ENCODE measurements at places on chromosomes 4 and X.

GRCh38 chr4:122847931-122848330 lies 21.3 kb downstream of the FGF2 start:
- no peak for DNase-seq
- H3K4me1 ChIP-seq: peaks cover 2% of the 10 kb centered on the region
- H3K27me3 ChIP-seq: no peaks in the 10 kb centered on the region
- no peak overlapping the region for H3K4me3 ChIP-seq

DNA sequence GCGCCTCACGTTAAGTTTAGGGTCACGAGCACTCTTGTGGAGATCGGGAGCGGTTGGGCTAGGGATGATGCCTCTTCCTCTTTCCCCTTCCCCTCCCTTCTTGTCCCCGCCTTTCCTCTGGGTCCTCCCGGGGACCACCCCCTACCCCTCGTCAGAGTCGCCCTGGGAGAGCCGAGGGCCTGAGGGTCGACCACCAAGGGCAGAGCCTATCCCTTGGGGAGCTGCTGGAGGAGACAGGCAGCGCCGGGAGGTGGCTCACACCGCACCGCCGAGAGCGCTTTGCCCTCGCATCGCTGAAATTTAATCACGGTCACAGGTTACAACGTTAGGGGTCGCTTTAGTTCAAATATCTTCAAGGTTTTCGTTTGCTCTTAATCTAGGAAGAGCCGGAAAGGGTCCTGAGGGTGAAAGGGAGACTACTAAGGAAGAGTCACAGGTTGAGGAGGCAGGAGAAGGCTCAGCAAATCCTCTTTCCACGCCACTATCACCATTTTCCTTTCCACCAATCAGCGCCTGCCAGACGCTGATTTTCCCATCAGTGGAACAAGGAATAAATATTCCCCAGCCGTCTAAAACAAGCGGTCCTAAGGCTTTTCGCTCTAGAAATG lies 528 bp upstream of the SNCA start:
- no peaks in the 10 kb centered on the region for H3K36me3 ChIP-seq
- H3K4me1 ChIP-seq: no peaks in the 10 kb centered on the region
- H3K27ac ChIP-seq: no peak overlapping the region
- H3K27me3 ChIP-seq: peaks cover 8% of the 10 kb centered on the region

DNA sequence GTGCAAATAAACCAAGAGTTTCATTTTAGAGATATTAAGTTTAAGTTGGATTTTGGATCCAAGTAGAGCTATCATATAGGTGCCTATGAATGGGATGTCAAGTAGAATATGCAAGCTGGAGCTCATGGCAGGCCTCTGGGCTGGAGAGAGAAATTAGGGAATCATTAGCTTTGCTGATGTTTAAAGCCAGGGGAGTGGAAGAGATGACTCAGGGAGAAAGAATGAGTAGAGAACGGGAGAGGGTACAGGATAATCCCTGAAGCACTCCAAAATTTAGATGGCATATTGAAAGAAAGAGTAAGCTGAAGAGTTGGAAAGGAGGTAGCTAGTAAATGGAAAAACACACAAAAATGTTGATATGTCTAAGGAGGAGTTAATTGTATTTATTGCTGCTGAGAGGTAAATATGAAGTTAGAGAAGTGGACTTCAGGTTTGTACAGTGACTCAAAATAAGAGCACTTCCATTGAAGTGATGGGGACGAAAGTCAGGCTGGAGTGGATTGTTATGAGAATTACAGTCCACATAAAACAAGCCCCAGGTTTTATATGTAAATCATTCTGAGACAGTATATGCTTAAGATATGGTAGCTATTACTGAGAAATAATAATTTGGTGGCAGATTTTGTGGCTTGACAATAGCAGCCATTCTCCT lies 72.5 kb upstream of the GRXCR1 start:
- H3K4me3 ChIP-seq: no peak overlapping the region
- no peak for DNase-seq
- H3K4me1 ChIP-seq: no peaks in the 10 kb centered on the region
- H3K27ac ChIP-seq: no peak overlapping the region

DNA sequence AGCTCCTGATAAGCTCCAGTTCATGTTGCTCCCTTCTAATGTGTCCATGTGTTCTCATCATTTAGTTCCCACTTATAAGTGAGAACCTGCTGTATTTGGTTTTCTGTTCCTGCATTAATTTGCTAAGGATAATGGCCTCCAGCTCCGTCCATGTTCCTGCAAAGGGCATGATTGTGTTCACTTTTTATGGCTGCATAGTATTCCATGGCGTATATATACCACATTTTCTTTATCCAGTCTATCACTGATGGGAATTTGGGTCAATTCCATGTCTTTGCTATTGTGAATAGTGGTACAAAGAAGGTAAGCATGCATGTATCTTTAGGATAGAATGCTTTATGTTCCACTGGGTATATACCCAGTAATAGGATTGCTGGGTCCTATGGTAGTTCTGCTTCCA lies 197.2 kb upstream of the ITM2A start:
- no peaks in the 10 kb centered on the region for H3K27me3 ChIP-seq
- no peaks in the 10 kb centered on the region for H3K36me3 ChIP-seq
- no peak for DNase-seq
- no peak overlapping the region for H3K4me3 ChIP-seq
- no peak overlapping the region for H3K27ac ChIP-seq
- H3K4me1 ChIP-seq: no peaks in the 10 kb centered on the region

DNA sequence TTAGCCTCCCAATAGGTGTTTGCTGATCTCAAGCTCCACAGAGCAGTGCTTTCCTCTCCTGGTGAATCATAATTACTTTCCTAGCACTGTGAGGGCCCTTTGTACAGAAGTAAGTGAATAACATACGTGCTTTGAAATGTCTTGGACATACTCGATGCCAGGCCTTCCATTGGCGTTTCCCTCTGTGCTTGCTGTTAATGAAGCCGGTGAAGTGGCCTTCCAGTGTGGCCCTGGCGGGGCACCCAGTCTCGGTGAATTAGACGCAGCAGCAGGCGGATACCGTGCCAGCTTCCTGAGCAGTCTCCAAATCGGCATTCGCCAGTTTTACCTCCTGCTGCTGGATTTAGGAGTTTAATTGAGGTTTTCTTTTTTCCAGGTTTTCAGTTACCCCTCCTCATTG lies 132.3 kb downstream of the HMX1 start:
- no peaks in the 10 kb centered on the region for H3K36me3 ChIP-seq
- no peaks in the 10 kb centered on the region for H3K4me1 ChIP-seq
- no peak overlapping the region for H3K27ac ChIP-seq

GRCh38 chr4:162151850-162152249 lies 11.9 kb downstream of the FSTL5 start:
- DNase-seq: no peak
- H3K4me3 ChIP-seq: no peak overlapping the region
- no peaks in the 10 kb centered on the region for H3K4me1 ChIP-seq
- no peak overlapping the region for H3K27ac ChIP-seq
- H3K36me3 ChIP-seq: no peaks in the 10 kb centered on the region

DNA sequence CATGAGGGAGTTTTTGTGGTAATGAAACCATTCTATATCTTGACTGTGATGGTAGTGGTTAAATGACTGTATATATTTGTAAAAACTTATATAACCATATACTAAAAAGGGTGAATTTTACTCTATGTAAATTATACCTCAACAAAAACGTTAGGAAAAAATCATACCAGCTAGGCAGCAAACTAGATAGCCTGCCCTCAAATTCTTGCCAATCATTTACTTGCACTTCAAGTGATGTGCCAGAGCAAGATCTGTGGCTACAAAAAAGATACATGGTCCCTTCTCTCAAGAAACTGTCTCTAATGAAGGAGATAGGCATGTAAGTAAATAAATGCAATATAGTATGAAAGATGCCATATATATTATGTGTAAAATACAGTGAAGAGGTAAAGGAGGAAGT lies 10.0 kb upstream of the RNF128 start:
- H3K4me3 ChIP-seq: no peak overlapping the region
- no peak for DNase-seq
- H3K4me1 ChIP-seq: no peaks in the 10 kb centered on the region
- H3K27me3 ChIP-seq: no peaks in the 10 kb centered on the region
- H3K36me3 ChIP-seq: no peaks in the 10 kb centered on the region

DNA sequence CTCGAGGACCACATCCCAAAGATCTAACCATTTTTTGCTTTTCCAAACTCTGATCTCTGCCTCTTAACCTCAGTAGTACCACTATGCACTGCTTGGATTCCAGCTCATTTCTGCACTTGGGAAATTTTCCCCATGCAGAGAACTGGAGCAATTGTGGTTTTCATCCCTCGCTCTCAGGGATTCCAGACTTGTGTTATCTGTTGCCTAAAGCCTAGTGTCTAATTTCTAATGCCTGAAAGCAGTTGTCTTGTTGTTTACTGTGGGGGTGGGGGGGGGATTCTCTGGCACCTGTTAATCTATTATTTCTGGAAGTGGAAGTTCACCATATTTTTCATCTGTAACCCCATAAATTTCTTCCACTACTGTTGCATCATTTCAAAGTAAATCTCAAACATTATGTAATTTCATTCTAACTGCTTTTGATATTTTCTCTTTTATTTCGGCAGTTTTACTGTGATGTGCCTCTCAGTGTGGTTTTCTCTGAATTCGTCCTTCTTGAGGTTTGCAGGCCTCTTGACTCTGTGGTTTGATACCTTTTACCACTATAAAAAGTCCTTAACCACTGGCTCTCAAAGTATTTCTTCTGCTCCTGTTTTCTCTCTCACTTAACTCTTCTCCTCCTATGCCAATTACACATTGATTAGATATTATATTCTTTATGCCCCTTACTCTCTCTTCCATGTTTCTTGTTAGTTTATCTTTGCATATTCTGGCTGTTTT lies 205.6 kb upstream of the EOLA2 start:
- no peaks in the 10 kb centered on the region for H3K36me3 ChIP-seq
- H3K27ac ChIP-seq: no peak overlapping the region
- DNase-seq: no peak
- no peaks in the 10 kb centered on the region for H3K4me1 ChIP-seq
- no peaks in the 10 kb centered on the region for H3K27me3 ChIP-seq

DNA sequence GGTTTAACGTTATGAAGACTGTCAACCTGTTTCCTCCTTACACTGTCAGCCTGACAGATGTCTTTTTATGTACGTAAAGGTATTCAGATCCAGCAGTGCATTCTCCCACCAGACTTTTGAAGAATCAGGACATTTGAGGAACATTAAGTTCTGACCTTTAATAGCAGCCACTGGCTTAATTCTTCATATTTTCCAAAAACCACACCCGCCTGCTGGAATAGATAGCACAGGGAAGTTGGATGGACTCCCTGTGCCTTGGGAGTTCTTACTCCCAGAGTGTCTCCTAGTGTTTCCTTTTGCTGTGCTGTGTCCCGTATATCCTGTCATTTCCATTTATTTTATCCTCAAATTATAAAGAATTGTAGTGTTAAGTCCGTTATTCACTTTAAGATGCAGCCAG lies 94.5 kb downstream of the AFF1 start:
- peaks cover 8% of the 10 kb centered on the region for H3K4me1 ChIP-seq
- H3K27ac ChIP-seq: no peak overlapping the region
- H3K27me3 ChIP-seq: no peaks in the 10 kb centered on the region
- DNase-seq: no peak

Measured in trophoblast cell (in vitro differentiated cells and primary cell).